ENCODE measurements at places on chromosomes 7 and 10. TPM values are rescaled to one million over a fixed set of nuclear protein-coding genes. Genes with fewer than 3 reads are reported as not detected.

Gene LOXL4
- not detected for total RNA-seq

DNA sequence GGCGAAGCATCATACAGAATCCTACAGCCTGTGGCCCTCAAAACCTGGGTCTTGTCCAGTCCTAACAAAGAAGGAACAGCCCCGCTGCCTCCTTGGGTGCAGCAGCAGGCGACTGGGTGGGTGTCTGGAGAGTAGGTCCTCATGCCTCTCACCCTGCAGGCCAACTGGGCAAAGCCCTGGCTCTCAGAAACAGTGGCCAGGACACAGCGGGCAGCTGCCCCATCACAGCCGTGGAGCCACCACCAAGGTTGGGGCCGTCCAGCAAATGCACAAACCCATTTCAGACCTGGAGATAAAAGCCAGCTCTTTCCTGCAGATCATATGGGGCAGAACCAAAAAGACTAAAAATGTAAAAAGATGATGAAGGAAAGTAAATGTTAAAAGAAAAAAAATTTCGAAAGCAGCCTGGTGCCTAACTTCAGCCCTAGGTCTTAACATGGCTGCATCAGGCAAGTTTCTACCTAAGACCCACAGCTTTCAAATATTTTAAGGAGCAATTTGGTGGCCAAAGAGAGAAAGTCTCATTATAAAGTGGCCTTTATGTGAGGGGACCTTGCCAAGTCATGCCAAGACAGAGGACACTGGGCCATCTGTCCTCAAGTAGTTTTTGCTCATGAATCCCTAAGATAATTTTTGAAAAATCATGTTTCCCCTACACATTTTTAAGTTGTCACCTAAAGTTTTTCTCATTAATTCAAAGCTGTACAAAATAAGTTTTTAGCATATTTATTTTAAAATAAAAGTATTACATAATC lies 142.1 kb downstream of the PAXIP1 start:
- DNase-seq, result no peak
- H3K36me3 ChIP-seq, result no peaks in the 10 kb centered on the region
- H3K4me1 ChIP-seq, result no peaks in the 10 kb centered on the region
- H3K27me3 ChIP-seq, result no peaks in the 10 kb centered on the region

Gene AMZ1
- total RNA-seq, result 0.78 TPM

GRCh38 chr10:21095494-21096055 lies 198.5 kb upstream of the NEBL start:
- no peak overlapping the region for H3K27ac ChIP-seq
- H3K4me3 ChIP-seq, result no peak overlapping the region
- no peaks in the 10 kb centered on the region for H3K4me1 ChIP-seq
- DNase-seq, result no peak
- no peaks in the 10 kb centered on the region for H3K36me3 ChIP-seq
- no peaks in the 10 kb centered on the region for H3K27me3 ChIP-seq

Gene PDE6C
- total RNA-seq, result not detected
